ENCODE measurements at places on chromosomes 1 and 21.

DNA sequence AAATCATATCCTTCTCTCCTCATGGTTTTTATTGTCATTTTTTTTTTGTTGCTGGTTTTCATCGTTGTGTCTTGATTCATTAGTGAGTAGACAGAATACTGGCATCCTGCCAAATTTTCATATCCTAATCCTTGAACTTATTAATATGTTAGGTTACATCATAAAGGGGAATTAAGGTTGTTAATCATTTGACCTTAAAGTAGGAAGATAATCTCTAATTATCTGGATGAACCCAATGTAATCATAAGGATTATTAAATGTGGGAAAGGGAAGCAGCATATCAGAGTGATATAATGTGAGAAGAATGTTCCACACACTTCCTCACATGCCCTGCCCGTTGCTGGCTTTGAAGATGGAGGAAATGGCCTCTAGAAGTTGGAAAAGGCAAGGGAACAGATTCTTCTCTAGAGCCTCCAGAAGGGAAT is 299.7 kb downstream of the HMCN1 start:
- no peak for DNase-seq

DNA sequence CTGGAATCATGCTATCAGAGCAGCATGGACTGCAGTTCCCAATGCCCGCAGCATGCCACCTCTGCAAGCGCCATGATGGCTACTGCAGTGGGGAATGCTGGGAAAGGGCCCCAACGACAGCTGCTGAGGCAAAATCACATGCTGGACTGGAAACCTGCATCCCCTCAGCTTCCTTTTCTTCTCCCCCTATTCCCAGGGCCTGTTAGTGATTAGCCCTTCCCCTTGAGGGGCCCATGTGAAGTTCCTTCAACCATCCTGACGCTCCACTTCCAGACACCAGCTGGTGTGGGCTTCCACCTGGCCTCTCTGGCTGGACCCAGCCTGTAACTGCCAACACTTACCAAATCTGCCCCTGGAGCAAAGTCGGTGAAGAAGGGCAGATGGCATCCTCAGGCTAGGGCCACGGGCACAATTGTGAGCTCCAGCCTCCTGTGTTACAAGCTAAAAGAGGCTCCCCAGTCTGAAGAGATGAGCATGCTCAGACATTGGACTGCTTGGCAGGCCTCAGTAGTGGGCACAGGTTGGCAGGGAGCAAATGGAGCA is 22.1 kb upstream of the SDC3 start:
- DNase-seq, result no peak

GRCh38 chr1:241821363-241821762 is 26.6 kb upstream of the EXO1 start:
- no peak for DNase-seq

GRCh38 chr1:13824626-13825025 is 124.6 kb downstream of the PRDM2 start:
- no peak for DNase-seq

DNA sequence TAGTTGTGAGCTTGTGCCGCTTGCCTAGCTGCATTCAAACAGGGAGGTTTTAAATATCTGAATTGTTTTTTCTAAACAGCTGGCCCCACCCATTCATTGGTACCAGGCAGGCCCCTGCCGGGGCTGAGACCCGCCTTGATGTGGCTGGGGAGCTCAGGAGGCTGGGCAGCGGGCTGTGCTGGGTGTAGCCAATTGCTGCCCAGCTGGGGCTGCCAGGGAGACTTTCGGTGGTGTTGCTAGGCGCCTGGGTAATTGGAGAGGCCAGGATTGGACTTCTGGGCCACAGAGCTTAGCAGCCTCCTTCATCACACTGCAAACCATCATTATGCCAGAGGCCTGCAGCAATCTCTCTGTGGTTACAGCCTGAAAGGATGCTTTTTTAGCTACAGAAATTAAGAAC is 12.2 kb downstream of the RHBDL2 start:
- DNase-seq, result no peak

GRCh38 chr1:243982447-243983018 is 68.5 kb upstream of the ZBTB18 start:
- no peak for DNase-seq

DNA sequence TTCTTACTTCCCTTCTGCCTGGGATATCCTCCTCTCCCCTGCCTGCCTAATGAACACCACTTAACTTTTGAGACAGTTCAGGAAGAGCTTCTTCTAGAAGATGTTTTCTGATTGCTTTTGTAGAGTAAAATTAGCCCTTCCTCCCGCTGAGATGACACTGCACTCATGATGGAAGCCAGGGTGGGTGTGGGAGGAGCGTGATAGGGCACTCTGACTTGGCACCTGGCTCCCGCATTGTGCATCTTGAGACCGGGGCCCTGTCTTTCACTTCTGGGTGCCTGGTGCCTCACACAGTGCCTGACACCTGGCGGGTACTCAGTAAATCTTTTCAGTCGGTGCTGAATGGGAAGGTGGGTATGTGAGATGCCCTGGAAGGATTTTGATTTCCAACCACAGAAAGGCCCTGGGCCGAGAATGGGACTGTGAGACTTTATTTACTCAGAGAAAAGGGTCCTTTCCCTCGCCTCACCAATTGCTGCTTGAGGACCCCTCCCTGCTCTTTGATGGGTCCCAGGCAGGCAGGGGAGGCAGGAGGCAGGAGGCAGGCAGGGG is 6.8 kb downstream of the THEM5 start:
- DNase-seq, result no peak
